Neural crest cell (in vitro differentiated cells): ENCODE measurements at places on chromosomes 6 and 20.

GRCh38 chr6:25392372-25392771 lies 113.2 kb downstream of the CARMIL1 start:
- no peak for DNase-seq

- no peak for DNase-seq
Observed at GRCh38 chr20:50629670-50630045, 61.7 kb downstream of the RIPOR3 start.

DNA sequence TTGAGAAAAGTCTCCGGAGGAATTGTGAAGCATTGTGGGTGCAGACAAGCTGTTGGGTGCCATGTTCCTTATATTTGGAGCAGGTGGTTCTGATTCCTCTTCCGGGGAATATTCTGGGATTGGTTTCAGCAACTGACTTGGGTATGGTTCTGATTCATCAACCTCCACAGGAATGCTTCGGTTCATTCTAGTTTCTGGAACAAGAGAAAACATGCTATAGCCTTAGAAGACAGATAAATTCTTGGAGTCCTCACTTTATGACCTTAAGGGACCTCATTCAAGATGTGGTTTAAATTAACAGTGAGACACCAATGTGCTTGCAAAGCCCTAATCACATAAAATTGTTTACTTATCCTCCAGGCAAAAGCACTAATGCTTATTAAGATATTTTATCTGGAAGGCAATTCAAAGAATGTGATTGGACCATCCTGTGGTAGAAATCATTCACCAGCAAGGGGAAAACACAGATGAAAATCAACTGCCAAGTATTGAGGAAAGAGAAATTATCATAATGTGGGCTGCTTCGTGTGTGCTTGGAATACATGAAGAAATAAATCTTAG lies 13.7 kb downstream of the TRAF3IP2 start:
- DNase-seq, result no peak

DNA sequence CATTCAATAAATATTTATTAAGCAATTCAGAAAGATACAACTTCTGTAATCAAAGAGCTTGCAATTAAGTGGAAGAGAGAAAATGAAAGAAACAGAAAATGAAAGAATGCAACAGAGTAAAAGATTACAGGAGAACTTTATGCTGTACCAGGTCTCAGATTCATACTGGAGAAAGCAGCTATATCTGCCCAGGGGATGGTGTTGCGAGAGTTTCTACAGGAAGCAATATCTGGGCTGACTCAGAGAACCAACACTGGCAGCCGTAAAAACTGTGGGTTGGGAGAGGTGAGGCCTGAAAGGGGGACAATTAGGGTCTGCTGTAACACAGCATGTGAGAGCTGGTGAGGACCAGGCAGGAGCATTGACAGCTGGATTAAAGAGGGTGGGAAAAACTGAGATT lies 256.7 kb upstream of the TCF21 start:
- DNase-seq, result no peak
